Motor neuron (in vitro differentiated cells): ENCODE measurements at places on chromosomes 6 and 20. TPM values are rescaled to one million over a fixed set of nuclear protein-coding genes. Genes with fewer than 3 reads are reported as not detected.

DNA sequence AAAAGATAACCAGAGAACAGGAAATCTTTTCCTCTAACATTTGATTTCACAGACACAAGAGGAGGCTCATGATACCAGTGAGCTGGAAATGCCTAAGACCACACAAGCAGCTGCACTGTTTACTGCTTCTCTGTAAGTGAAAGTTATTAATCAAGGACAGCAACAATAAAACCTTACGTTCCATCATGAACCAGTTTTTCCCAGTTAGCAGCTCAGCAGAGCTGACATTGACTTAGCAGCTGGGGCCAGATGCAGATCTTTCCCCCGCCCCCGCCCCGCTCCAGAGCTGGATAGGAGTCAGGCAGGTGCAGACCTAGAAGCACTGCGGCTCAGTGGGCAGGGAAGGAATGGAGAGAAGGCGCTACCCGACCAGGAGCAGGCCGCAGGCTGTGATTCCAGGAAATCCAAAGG is 275.2 kb downstream of the GMDS start:
- no peak for ATAC-seq

The RAET1E gene
- total RNA-seq: 0.52 TPM in 1 of 2 replicates, not detected in the other

The ENPP3 gene
- not detected in 2 replicates for total RNA-seq

DNA sequence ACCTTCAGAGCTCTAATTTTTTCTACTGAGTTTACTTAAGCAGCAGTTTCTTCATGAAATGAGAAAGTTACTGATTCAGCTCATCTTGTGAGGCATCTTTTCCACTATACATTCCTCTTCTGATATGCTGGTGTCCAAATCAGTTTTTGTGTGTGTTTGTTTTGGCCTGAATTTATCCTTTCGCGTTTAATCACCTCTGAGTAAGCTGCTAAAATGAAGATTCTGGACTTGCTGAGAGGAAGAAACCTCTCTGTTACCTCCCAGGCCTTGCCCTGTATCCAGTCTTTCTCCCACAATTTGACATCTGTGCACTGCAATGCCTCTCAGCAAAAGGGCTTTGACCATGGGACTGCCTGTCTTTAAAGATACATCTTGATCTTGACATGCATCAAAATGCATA is 536.2 kb upstream of the NRSN1 start:
- ATAC-seq: peak; percentile 3

- ATAC-seq: no peak
Measured at GRCh38 chr20:32111753-32112152, 2.2 kb downstream of the TM9SF4 start.
